ENCODE measurements at places on chromosomes 12 and 14. TPM values are rescaled to one million over a fixed set of nuclear protein-coding genes. Genes with fewer than 3 reads are reported as not detected.

Gene TAS2R43
- not detected for total RNA-seq

Gene ASCL1
- not detected for total RNA-seq

Gene AICDA
- 0.15 TPM for total RNA-seq

Gene PTHLH
- 13.2 TPM for total RNA-seq

Gene OR6C76
- not detected for total RNA-seq

Gene SLCO1A2
- not detected for total RNA-seq

Gene B4GALNT1
- total RNA-seq = 44.4 TPM

Gene HOXC9
- 11.0 TPM for total RNA-seq

Gene HIF1A
- 168 TPM for total RNA-seq

Gene KRT79
- not detected for total RNA-seq

Gene TMEM179
- total RNA-seq = 0.38 TPM

Gene FLRT2
- total RNA-seq = 3.0 TPM

Gene TBX3
- total RNA-seq = 53.3 TPM

Gene RERGL
- not detected for total RNA-seq

Gene CD163
- not detected for total RNA-seq

Gene EIF2S3B
- 0.65 TPM for total RNA-seq

Gene KRT71
- not detected for total RNA-seq

Gene FITM1
- total RNA-seq = not detected

Gene OR4K15
- total RNA-seq = not detected

Gene ARMH4
- total RNA-seq = 0.46 TPM

Gene REM2
- 0.43 TPM for total RNA-seq

Gene TEX22
- total RNA-seq = 0.36 TPM

Gene MYF5
- not detected for total RNA-seq

Gene SERPINA10
- total RNA-seq = 0.05 TPM

Gene ENDOU
- total RNA-seq = not detected

Gene NXPH4
- 4.1 TPM for total RNA-seq

Gene PMCH
- not detected for total RNA-seq

Gene ZNF605
- total RNA-seq = 2.4 TPM

Gene SSPN
- 0.39 TPM for total RNA-seq

Gene BMP4
- 2.5 TPM for total RNA-seq

Gene OGFOD2
- total RNA-seq = 13.8 TPM

Gene PLA2G1B
- not detected for total RNA-seq

Gene ATF1
- total RNA-seq = 44.1 TPM

Gene MUCL1
- not detected for total RNA-seq

Gene EGLN3
- 5.3 TPM for total RNA-seq

Gene MORN3
- 0.17 TPM for total RNA-seq

Gene LRTM2
- not detected for total RNA-seq

Gene FAM234B
- 4.7 TPM for total RNA-seq

Gene GNB3
- total RNA-seq = 1.4 TPM

Gene APOLD1
- total RNA-seq = 0.21 TPM

Gene PLEKHD1
- total RNA-seq = 0.02 TPM

Gene EPYC
- total RNA-seq = not detected

Gene SLC6A12
- 0.68 TPM for total RNA-seq

Gene IGF1
- not detected for total RNA-seq

Gene PLCZ1
- total RNA-seq = not detected

Gene AVPR1A
- 0.07 TPM for total RNA-seq

Gene CCDC175
- total RNA-seq = not detected

Gene NPFF
- total RNA-seq = not detected

Gene CTSG
- not detected for total RNA-seq

Gene GPX2
- total RNA-seq = 304 TPM

Gene OR11H7
- total RNA-seq = not detected

Gene RAB35
- 82.0 TPM for total RNA-seq

Gene POTEM
- total RNA-seq = not detected

Gene KMT2D
- 30.6 TPM for total RNA-seq

Gene SSTR1
- not detected for total RNA-seq

Gene ANKRD33
- not detected for total RNA-seq

Gene KIF26A
- 3.9 TPM for total RNA-seq

Gene GATC
- 25.6 TPM for total RNA-seq
